ENCODE measurements at places on chromosomes 4 and X.

GRCh38 chr4:89657931-89658700, 178.8 kb downstream of the SNCA start:
- no peak for DNase-seq

DNA sequence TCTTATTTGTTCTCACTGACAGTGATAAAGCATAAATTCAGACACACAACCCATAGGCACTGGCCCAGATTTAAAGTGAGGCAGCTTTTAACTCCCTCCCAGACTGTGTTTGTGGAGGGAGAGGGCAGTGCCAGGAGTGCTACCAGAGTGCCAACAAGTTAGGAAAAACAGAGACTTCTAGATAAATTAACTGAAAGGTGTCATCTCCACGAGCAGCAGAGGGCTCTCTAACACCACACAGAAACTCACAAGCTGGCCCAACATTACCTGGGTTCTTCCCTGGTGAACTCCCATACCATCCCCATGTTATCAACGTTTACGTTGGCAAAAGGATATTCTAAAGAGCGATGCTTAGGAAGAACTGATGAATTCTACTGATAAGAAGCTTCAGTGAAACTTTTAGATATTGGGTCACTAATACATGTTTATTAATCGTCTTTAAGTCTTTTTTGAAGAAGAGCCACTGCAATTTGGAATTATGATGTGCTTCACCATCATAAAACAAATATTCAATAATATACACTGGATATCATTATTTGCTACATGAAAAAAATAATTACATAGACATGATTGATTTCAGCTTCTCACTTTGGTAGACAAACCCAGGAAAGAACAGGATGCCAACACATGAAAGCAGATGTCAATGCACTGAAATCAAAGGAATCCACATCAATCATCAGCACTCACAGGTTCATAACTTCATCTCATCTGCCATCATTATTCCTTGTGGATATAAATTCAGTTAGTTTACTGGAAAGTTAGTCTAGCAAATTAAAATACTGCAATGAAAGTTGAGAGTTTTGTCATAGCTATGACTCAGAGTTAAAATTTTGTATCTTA, 121.2 kb upstream of the NAP1L5 start:
- DNase-seq: peak; percentile 47

DNA sequence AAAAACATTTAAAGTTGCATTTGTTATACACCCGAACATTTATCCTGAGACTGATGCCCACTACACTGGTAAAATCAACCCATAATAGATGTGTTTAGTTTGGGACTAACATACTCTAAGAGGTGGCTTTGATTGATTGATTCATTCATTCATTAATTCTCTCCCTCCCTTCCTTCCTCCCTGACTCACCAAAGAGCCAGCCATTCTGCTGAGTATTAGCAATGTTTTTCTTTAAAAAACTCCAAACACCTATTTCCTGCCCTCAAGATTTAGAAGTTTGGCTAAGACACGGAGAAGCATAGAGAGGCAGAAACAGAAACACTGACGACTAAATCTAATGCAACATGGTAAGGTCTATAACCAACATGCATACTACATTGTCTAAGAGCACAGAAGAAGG, 88.9 kb downstream of the RASL11B start:
- no peak for DNase-seq

DNA sequence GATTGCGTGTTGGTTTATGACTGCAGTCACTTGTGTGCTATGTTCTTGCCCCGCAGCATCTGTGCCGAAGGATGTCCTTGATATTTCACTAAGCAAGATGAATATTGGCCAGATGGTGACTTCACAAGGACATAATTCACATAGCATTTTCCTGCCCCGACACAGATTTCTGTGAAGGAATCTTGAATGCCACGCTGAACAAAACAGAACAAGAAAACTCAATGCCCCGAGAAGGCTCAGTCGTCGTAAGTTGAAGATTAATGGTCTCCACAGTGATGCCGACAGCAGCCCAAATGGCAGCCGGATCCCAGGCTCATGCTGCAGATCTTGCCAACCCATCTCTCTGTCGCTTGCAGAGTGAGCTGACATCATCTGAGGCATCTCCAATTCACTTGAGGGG, 145.9 kb downstream of the CPEB2 start:
- DNase-seq: no peak

DNA sequence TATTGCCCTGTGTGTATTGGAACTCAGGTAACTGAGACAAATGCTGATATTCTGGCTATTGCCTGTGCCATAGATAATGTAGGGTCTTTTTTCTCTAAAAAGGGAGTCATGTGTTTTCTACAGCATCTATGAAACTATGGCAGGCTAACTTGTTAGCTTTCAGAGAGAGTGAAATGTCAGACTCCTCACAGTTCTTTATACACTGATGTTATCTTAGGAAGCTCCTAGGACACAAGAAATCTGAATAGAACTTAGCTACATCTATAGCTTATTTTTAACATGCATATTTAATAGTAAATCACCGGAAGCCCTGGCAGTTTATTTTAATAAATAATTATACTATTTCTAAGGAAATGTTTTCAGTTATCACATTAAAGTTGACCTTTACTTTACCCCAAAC, 369.6 kb downstream of the NAF1 start:
- no peak for DNase-seq

DNA sequence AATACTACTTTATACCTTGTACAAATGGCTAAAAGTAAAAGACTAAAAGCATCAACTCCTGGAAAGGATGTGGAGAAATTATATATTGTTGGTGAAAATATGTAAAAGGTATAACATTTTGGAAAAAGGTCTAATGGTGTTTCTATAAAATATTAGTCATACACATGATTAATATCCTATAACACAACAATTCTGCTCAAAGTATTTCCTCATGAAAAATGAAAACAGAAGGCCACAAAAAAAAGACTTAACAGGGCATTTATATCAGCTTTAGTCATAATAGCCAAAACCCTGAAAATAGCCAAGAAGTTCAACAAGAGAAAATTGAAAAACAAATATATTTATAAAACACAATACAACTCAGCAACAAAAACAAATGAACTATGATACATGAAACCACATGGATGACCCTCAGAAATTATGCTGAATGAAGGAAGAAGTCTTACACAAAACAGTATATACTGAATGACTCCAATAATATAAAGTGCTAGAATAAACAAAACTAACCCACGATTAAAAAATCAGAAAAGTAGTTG, 38.8 kb downstream of the TBCK start:
- no peak for DNase-seq

- DNase-seq: no peak
Observed at GRCh38 chr4:177696438-177696966, 254.3 kb upstream of the AGA start.

- DNase-seq: no peak
Observed at GRCh38 chrX:9739130-9739529, 26.5 kb downstream of the GPR143 start.

DNA sequence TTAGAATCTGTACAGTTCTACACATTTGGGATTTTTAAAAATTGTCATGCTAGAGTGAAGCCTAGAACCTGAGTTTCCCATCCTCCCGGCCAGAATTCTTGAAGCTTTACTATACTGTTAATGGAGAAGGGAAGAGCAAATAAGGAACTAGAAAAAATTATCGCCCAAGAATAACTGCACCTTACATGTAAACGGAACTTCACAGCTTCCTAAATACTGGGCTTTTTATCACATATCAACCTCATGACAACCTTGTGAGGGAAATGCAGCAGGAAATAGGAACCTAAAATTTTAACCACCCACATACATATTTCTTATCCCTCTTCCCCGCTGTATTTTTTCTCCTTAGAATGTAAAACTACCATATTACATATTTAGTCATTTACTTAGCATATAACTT, 19.3 kb downstream of the ARHGEF9 start:
- DNase-seq: no peak

- DNase-seq: no peak
Observed at GRCh38 chr4:41609851-41610250, 71.9 kb downstream of the LIMCH1 start.

DNA sequence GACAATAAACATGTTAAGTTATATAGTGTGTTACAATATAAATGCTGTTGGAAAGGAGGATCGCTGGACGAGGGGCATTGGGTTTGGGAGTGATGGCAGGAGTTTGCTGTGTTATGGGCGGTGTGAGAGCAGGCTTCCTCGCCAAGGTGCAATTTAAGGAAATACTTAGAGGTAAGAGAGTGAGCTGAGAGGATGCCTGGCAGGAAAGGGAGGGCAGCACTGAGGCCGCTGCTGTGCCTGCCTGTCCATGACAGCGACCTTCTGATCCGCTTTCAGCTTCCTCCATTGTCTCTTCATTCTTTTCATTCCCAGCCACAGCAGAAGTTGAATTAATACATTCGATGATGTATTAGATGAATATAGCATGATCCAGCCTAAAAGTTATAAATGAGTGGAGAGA, 41.2 kb upstream of the TBC1D14 start:
- no peak for DNase-seq

- DNase-seq: no peak
Observed at GRCh38 chr4:135344492-135344891, 1142.9 kb upstream of the PABPC4L start.

DNA sequence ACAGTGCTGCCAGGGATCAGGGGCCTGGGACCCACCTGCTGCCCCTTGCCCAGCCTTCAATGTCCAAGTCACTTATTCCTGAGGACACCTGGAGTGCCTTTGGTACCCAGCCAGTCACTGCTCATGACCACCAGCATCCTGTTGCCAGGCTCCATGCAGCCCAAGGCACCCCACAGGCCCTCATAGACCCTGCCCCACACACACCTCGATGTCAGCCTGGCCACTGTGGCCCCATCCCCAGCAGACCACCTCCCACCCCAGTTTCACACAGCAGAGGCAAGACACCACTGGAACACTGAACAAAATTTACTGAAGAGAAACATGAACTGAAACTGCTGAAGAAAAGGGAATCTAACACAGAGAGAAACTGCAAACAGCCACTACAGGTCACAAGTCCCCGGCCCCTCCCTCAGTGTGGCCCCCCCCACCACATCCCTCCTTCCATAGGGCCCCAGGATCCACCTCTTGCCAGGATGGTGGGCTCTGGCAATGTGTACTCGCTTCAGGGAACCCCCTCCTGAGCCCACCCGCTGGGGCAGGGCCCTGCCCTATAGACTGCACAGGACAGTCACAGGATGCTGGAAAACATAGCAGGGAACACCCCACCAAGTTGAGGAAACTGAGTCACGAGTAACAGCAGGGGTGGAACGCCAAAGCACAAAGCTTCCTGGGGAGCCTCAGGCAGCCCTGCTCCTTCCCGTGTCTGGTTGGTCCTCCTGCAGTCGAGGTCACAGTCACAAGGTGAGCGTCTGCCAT, 5.2 kb downstream of the PNMA5 start:
- DNase-seq: no peak

DNA sequence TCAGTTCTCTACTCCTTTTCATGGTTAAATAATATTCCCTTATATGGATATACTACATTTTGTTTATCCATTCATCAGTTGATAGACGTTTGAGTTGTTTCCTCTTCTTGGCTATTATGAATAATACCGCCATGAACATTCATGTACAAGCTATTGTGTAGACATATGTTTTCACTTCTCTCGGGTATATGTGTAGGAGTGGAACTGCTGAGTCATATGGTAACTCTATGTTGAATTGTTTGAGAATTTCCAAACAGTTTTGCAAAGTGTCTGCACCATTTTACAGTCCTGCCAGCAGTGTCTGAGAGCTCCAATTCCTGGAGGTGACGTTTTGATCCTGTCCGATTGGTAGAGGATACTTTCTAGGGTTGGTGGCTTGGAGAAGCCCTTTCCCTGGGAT, 23.6 kb downstream of the PLAC1 start:
- DNase-seq: no peak

- DNase-seq: no peak
Observed at GRCh38 chr4:25427871-25428270, 50.8 kb downstream of the ANAPC4 start.

DNA sequence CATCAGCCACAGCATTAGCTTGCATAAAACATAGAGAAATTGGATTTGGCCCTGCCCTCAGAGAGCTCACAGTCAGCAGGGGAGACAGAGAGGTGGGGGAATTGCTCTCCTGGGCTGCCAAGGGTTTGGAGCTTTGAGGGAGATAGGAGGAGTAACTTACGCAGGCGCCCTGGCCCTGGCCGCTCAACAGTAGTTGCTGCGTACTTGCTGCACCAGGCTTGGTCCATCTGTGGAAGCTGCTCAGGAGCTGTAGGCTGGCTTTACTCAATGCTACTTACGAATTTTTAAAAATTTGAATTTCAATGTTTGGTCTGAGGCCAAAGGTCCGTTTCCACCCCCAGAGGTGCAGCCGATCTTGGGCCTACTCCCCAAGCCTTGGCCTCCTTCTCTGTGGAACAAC, 83.3 kb downstream of the CPZ start:
- DNase-seq: no peak

- DNase-seq: no peak
Observed at GRCh38 chr4:2510351-2511259, 25.8 kb upstream of the FAM193A start.

GRCh38 chrX:134374294-134374693, 85.7 kb upstream of the HPRT1 start:
- no peak for DNase-seq

- no peak for DNase-seq
Observed at GRCh38 chr4:84479663-84480062, 19.4 kb downstream of the NKX6-1 start.

- DNase-seq: no peak
Observed at GRCh38 chrX:54473993-54474859, 21.8 kb downstream of the FGD1 start.

DNA sequence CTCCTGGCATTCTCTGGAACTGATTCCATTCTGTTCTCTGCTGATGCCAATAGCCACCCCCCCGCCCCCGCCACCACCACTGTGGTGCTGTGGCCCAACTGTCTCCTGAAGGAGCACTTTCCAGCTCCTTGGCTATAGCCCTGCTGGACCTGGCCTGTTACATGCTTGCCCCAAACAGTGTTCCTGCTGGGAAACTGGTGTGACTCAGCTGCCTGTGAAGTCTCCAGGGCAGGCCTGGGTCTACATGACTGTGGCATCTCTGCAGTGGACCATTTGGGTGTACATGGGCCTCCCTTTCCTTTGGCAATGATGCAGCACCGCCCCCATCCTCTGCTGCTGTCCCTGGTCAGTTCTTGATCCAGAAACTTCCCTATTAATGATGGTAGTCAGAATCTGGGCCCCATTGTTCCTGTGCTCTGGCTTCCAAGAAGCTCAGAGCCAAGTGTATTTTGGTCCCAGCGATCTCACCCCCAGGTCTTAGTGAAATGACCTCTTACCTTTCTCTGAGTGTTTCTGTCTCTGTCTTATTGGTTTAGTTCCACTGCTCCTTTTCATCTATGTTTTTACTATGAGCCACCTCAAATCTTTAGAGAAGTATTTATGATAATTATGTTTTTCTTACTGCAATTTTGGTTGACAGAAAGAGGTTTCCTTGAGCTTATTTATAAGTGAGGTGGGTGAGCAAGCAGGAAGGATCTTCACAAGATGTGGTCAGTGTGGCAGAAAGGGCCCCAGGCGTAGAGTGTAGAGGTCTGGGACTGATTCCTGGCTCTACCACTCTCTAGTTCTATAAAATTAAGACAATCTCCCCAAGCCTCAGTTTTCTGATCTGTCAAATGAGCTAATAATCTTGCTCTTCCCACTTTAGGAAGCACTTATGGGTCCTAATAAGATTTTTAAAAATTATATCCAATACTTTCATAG, 210.7 kb upstream of the EOLA2 start:
- no peak for DNase-seq

GRCh38 chr4:135032670-135033069, 831.1 kb upstream of the PABPC4L start:
- DNase-seq: no peak

- no peak for DNase-seq
Observed at GRCh38 chrX:80576806-80577533, 156.7 kb downstream of the TENT5D start.

- no peak for DNase-seq
Observed at GRCh38 chrX:151702741-151703340, 7.6 kb downstream of the PRRG3 start.

Measured in activated CD4-positive, alpha-beta T cell treated with anti-CD3 and anti-CD28 coated beads for 48 hours (primary cell).